ENCODE measurements at places on chromosomes 16 and 17.

GRCh38 chr16:68049449-68049848, 26.4 kb downstream of the DUS2 start:
- no peak for DNase-seq

GRCh38 chr16:64749346-64749745, 372.5 kb downstream of the CDH11 start:
- DNase-seq, result no peak

GRCh38 chr17:35849469-35850348, 19.0 kb downstream of the HEATR9 start:
- peak; percentile 37 for DNase-seq

DNA sequence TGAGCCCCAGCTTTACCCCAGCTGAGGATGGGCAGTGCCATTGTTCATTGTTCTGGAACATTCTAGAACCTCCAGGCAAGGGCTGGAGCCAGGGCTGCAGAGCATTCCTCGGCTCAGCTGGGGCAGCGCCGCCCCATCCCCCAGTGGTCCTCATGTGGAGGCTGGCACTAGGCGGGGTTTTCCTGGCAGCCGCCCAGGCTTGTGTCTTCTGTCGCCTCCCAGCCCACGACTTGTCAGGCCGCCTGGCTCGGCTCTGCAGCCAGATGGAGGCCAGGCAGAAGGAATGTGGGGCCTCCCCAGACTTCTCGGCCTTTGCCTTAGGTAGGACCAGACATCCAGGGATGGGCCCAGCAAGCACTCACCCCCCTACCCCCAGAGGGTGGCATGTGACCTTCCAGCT, at the start of gene TMEM95:
TMEM95 (plus strand) TSS at position 104 of the 400 bp plus-strand sequence; CDS start at position 153, 49 bp downstream.
- no peak for DNase-seq

GRCh38 chr16:79287424-79287917, 313.1 kb downstream of the MAF start:
- DNase-seq, result no peak

- DNase-seq, result peak; percentile 74
These were observed 37.6 kb upstream of the PIRT start for GRCh38 chr17:10875430-10875851.

- no peak for DNase-seq
These were observed 546.1 kb downstream of the MAF start for GRCh38 chr16:79054211-79054984.

DNA sequence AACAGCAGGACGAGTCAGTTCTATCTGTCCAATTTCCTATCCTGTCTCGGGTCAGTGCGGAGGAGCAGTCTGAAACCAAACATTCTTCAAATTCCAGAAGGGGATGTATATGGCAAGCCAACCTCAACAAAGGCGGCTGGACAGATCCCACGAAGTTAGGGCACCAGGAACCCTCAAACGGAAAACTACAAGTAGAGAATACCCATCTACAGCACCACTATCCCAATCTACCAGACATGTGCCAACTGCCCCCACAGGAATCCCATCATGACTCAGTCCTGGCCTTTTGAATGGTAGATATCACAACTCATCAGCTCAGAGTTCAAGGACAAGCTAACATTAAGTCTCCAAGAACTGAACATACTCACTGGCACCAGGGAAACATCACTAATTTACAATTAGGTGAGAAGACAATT, 2.3 kb downstream of the NAT9 start:
- DNase-seq, result no peak

DNA sequence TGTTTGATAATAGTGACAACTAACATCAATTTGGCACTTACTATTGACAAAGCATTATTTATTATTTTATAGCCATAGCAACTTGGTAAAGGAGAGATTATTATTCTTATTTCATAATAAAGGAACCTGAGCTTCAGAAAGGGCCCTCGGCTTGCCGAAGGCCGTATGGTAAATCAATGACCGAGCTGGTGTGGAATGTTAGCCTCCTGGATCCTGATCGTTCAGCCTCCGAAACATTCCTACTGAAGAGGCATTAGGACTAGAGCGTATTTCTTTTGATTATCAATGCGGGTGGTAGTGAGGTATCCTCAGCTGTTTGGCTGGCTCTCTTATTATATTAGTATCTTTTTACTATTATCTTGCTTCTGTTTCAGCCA, 199.3 kb upstream of the TBX2 start:
- no peak for DNase-seq

DNA sequence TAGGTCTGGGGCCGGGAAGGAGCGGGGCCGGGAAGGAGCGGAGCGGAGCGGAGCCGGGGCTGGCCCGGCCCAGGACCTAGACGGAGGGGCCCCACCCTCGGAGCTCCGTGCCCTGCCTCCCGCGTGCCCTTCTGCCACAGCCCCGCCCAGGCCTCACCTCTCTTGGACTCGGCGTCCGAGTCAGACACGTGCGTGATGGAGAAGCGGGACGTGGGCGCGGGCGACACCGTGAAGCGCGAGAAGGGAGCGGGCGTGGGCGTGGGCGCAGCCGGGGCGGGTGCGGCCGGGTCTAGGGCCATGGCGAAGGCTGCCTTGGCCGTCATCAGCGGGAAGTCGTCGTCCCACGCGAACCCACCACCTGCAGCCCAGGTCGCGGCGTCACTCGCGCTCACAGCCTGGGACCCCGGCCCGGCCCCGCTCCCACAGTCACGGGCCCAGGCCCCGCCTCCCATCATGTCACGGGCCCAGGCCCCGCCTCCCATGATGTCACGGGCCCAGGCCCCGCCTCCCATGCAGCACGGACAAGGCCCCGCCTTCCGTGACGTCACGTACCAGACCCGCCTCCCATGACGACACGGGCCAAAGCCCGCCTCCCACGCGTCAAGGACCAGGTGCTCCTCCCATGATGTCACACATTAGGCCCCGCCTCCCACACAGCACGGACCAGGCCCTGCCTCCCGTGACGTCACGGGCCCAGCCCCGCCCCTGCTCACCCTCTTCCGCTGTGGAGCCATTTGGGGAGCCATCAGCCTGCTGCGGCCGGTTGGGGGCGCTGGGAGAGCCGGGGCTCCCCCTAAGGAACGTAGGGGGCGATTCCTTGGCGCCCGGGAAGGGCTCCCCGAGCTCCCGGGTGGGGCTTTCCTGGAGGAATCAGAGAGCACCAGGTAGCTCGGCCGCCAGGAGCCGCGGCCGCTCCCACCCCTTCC, 45.8 kb upstream of the PVALEF start:
- peak; percentile 89 for DNase-seq

DNA sequence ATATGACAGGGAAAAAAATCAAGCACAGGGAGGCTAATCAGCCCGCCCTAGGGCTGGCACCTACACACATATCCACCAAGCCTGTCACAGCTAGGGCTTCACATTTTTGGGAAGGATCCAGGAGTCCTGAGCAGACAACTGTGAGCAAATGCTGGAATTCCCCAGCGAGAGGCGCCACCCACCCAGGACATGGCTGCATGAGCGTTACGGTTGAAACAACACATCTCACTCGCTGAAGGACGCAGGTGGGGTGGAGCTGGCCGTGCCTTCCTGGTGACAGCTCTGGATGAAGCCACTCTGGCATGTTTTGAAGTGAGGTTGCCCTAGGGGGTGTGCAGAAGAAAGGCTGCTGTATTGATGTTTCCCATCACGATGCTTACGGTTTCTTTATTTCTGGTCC, 315.1 kb upstream of the EEF2KMT start:
- DNase-seq, result no peak

GRCh38 chr16:88363239-88363891, 19.4 kb upstream of the ZNF469 start:
- DNase-seq, result no peak

GRCh38 chr17:76534831-76535732, 2.4 kb downstream of the CYGB start:
- no peak for DNase-seq

GRCh38 chr17:751269-752001, 629 bp downstream of the GEMIN4 start:
- DNase-seq, result peak; percentile 29

Data from hematopoietic multipotent progenitor cell (in vitro differentiated cells).